ENCODE measurements at places on chromosomes 6 and 20.
A peak's percentile ranks its signal among the peaks of the same experiment; 100 is the strongest.

- DNase-seq = no peak
Observed at GRCh38 chr6:3962291-3963280, 113.4 kb downstream of the FAM50B start.

GRCh38 chr6:109579361-109579760 lies 96.3 kb upstream of the ZBTB24 start:
- no peak for DNase-seq

GRCh38 chr20:45173522-45173921 lies 1.2 kb upstream of the PI3 start:
- DNase-seq = no peak

- DNase-seq = no peak
Observed at GRCh38 chr20:58899512-58899911, 47.0 kb downstream of the GNAS start.

GRCh38 chr6:44126320-44127149 lies 717 bp downstream of the MRPL14 start:
- peak; percentile 24 for DNase-seq

Measured in activated effector memory CD4-positive, alpha-beta T cell treated with Interleukin-2 at 50 U/mL for 16 hours (primary cell).